RPMI7951 (cell line): ENCODE measurements at places on chromosomes 3 and 15. TPM values are rescaled to one million over a fixed set of nuclear protein-coding genes. Genes with fewer than 3 reads are reported as not detected.

DNA sequence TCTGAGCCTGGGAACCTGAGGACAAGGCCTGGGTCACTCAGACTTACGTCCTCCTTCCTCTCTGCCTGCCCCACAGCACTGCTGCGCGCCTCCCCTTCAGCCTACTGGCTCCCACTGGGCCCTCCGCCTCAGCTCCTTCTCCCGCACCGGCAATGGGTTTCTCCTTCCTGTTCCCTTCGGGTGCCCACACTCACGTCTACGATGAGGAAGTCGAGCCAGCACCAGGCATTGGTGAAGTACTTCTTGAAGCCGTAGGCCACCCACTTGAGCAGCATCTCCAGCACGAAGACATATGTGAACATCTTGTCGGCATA is 70.0 kb downstream of the EXOG start:
- DNase-seq = no peak

DNA sequence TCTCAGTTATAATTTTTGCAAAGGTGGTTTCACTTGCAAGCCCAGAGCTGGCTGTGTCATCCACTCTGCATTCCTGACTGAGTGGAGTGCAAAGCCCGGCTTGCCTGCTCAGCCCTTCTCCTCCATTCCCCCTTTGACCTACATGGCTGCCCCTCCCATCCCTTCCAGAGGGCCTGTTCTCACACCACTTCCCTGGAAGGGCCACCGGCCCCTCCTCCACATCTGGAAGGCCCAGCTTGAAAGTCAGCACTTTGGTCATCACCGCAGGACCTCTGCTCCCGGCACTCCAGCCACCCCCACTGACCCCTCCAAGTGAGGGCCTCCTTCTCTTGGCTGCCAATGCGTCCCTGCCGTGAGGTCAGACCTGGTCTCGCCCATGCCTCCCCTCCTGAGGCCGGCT is 74.1 kb upstream of the RNF7 start:
- no peak for DNase-seq

DNA sequence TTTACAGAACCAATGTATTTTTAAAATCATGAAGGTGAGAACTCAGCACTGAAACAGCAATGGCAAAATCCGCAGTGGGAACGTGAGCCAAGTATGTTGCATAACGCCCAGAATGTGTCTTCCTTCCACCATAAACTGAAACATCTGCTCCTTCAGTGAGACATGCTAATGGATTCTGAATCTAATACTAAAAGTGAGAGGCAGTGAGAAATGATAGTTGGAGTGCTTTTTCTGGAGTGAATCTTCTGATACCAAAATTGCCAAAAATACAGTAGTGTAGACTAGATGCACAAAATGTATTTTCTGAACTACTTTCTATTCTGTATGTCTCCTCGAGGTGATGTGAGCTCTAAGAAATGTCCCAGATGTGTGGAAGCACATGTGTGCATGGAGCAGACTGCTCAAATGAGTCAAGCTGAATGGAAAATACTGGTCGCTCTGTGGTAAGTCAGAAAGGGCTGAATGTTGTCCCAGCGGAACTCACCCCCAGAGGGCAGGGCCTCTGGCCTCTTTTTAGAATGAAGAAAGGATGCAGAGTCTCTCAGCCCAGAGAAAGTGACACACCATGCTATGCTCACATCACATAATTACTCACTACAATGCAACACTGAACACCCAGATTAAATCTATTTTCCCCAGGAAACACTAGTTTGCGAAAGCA is 73.0 kb downstream of the ATP10A start:
- DNase-seq = no peak

DNA sequence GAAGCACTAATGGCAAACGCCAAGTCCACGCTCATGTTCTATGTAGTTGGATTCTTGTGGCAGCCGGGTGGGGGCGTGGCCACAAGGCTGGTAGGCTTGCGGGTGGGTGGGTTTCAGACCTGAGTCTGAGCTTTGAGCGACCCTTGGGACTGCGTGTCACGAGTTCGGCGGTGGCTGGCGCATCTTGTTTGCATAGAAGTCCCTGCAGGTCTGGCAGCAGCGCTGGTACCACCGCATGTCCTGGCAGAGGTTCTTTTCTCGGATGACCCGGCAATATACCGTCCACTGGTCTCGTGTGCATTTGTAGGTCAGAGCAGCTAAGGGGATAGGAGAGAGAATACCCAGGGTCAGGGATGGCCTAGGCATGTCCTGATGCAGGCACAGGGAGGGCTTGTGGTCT is 241.0 kb upstream of the LYSMD4 start:
- DNase-seq = no peak

DNA sequence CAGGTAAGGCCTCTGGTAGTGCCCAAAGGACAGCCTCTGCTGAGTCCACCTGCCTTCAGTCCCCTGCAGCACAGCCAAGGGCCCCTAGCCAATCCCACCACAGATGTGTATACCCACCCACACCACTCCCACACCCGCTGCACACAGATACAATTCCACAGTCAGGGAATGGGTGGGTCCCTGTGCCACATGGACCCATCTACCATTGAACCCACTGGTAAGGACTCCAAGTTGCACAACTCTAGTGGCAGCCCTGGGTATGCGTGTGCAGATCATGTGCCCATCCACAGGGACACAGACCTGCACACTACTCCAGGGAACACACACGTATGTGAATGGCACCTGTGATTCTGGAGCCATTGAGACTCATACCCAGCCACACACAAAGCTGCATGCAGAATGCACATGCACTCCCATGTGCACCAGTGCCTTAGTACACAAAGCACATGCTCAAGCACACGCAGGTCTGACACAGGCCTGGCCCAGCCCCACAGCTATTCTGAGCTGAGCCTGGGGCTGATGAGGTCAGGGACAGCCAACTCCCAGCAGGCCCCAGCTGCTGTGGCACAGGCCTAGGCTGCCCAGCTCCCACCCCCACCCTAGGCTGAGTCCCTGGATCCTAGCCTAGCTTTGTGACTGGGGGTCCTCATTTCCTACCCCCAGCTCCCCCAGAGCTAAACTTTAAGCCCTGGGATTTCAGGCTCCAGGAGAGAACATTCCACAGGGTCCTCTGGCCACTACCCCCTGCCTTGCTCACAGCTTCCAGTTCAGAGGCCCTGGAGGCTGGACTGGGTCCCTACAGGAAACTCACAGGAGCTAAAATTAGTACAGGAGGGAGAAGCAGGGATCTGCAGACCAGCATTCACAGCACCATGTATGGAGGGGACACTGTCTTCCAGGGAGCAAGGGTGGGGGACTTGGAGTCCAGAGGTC is 2.7 kb upstream of the ALS2CL start:
- DNase-seq = peak; percentile 53

DNA sequence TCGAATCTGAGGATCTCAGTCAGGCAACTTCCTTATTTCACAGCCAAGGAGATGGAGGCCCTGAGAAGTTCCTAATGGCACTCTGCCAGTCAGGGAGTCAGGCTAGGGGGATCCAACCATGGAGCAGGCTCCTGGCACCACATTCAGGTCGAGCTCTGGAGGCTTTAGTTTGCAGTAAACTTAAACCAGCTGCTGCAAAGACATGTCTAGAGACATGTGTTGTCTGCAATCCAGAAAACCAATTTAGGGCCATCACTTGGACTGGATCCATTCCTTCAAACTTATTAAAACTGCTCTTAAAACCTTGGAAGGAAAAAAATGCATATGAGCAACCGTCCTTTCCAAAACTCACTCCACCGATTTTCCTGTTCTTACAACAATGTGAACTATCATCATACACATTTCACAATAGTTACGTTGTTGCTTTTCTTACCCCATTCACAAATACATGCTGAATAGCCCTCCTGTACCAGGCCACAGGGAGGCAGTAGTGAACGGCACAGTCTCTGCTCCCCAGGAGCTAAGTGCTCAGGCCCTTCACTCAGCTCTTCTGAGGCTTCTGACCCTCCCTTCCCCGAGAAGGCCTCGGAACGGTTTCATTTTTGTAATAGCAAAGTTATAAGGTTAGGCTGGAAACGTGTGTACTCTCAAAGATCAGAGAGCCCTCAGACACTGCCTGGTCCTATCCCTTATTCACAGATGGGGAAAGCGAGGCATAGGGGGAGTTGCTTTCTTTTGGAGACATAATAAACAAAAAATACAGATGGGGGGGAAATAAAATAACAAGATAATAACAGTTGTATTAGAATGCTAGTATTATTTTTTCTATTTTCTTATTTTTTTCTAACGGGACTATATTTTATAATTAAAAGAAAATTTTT is 20.1 kb downstream of the RFT1 start:
- DNase-seq = peak; percentile 72

DNA sequence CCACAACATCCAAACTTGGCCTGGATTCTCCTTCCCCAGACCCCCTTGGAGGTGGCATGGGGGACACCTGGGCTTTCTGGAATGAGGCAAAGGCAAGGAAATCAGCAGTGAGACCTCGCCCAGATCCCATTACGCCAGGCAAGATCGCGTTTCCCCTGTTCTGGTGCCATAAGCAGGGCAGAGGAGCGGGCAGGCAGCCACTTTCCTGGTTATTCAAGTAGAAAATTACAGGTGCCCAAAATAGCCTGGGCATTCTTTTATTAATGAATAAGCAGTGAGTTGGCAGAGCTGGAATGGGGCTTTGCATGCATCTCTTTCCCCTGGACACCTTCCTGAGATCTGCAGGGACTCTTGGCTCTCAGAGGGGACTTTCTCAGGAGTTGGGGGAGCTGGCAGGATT is 31.5 kb upstream of the FAM107A start:
- peak; percentile 33 for DNase-seq

Gene C3orf22
- not detected in 2 replicates for total RNA-seq

Gene MCTP2
- 26.5 and 39.5 TPM in 2 replicates for total RNA-seq

DNA sequence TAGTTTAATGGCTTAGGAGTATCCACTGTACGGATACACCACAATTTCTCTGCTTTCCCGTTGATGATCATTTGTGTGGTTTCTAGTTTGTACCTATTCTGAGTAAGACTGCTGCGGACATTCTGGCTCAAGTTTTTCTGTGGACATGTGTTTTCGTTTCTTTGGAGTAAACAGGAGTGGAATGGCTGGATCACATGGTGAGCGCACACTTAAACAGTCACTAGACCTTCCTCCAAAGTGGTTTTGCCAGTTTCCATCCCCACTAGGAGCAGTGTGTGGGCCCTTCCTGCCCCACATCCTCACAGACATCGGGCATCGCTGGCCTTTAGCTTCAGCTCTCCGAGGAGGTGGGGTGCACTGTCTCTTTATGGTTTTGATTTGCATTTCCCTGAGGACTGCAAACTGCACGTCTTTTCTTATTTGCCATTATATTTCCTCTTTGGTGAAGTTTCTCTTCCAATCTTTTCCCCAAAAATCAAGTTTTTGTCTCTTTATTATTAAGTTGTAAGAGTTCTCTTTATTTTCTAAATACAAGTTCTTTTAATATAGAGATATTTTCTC is 94.1 kb downstream of the VGLL4 start:
- no peak for DNase-seq

GRCh38 chr3:64399205-64399800 is 174.0 kb upstream of the PRICKLE2 start:
- DNase-seq = peak; percentile 75

- DNase-seq = peak; percentile 69
Measured at GRCh38 chr15:43285609-43286037, 18.9 kb upstream of the TGM5 start.

Gene CNTN4
- not detected in 2 replicates for total RNA-seq

DNA sequence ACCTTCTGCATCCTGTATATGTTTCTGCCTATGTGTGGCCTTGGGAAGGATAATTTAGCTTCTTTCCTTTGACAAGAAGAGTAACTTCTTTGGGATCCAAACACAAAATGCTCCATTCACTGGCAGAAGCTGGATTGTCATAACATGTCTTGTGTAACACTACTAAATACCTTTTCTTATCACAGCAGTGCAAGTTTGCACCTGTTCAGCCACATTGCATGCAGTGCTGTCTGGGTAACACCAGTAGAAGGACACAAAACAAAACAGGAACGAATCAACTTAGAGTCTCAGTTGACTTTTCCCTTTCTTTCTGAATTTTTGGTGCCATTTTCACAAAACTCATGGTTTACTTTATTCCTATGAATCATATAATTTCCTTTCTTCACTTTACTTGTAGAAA is 43.6 kb upstream of the TNIK start:
- DNase-seq = no peak

Gene ASB14
- total RNA-seq = not detected in 2 replicates

GRCh38 chr3:3081381-3082233 is 28.6 kb downstream of the IL5RA start:
- DNase-seq = no peak

DNA sequence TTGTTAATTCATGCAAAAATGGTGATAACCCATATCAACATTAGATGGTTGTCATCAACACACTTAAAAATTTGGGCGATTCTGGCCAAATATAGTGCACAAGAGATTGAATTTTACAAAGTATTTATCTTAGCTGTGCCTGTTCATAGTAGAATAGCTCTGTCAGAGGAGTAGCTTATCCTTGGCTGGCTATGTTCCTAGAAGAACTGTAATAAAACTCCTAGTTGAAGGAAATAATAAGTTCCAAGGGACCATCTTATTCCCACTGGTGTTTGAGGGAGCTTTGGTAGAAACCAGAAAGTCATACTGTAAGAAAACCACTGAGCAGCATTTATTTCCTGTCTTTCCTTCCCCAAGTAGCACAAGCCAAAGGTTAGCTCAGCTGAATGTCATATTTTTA is 201.8 kb downstream of the GRM7 start:
- DNase-seq = no peak

DNA sequence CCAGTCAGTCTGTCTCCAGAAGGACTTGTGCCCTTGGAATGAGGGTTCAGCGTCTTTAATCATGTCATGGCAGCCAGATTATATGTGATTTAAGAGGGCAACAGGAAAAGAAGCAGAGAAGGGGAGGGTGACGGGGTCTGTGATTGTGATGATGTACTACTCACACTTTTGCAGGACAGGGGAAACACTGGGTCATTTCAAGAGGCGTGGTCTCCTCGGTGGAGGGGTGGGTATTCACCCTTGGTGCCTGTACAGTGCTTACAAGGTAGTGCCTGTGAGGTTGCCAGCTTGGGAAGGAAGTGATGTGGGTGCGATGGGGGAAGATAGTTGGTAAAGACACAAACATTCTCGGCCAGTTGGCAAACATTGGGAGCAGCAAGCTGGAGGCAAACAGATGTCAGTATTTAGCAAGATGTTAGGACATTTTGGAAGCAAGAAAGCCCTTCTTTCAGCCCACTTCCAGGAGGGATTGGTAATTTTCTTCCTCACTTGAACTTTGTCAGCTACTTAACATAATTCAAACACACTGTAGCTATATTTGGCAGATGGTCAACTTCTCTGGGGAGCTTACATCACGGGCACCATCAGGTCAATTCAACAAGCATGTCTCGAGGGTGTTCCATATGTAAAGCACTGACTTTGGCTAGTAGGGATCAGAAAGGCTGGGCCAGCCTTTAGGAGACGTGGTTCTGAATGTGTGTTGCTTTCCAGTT is 71.4 kb upstream of the ROPN1 start:
- DNase-seq = peak; percentile 31

Gene ATXN7
- 5.4 and 6.1 TPM in 2 replicates for total RNA-seq

- peak; percentile 11 for DNase-seq
Measured at GRCh38 chr3:143832433-143832832, 15.8 kb downstream of the SLC9A9 start.

DNA sequence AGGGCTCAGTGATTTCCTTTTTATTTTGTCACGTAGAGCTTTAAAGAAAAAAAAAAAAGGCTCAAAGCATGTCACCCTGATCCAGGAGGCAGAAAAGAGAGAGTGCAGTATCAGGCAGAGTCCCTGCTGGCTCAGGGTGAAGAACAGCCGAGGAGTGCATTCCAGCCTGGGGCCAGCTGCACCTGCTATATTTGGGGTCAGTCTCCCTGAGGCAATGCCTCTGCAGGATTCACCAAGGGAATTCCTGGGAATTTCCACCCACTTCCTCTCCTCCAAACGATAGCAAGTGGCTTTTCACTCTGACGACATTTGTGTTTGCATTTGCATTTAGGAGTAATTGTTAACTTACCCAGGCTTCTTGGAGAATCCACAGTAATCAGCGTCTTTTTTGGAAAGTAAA is 202.9 kb upstream of the CTNNB1 start:
- peak; percentile 63 for DNase-seq

GRCh38 chr3:150371741-150372254 is 36.3 kb upstream of the TSC22D2 start:
- peak; percentile 98 for DNase-seq
